ENCODE measurements at places on chromosomes 13 and 19.

- no peak for DNase-seq
These were observed 375.5 kb upstream of the SLITRK5 start for GRCh38 chr13:87295636-87296035.

GRCh38 chr19:54431255-54431838 is 16.1 kb downstream of the TTYH1 start:
- DNase-seq: no peak

GRCh38 chr13:49690133-49690994 is 922 bp downstream of the EBPL start:
- DNase-seq: no peak

DNA sequence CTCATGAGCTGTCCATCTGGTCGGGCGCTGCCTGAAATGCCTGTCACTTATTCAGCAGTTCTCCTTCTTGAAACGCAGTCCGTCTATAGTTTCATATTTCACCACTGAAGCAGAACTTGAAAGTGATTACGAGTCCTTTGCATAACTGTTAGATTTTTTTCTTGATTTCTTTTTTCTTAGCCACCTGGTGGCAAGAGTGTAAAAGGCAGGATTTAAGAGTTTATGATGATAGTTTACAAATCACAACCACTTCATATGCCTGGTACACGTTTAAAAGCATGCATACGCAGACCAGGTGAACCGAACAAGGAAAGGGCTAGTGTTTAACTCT is 45.8 kb downstream of the GGACT start:
- no peak for DNase-seq

DNA sequence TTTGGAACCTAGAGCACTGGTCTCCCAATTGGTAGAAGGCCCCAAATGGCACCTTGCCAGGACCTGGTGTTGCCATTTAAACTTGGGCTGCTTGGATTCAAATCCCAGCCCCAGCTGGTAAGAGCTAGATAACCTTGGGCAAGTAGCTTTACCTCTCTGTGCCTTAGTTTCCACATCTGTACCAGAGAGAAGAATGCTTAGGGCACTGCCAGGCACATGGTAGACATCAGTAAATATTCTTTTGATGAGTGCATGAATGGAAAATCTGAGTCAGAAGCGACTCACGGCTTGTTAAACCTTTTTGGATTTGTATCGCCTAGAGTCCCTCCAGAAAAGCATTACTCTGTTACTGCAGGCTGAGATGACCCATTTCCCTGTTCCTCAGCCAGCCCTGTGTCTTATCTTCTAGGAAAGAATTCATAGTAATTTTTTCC is 90.9 kb downstream of the SIPA1L3 start:
- no peak for DNase-seq

DNA sequence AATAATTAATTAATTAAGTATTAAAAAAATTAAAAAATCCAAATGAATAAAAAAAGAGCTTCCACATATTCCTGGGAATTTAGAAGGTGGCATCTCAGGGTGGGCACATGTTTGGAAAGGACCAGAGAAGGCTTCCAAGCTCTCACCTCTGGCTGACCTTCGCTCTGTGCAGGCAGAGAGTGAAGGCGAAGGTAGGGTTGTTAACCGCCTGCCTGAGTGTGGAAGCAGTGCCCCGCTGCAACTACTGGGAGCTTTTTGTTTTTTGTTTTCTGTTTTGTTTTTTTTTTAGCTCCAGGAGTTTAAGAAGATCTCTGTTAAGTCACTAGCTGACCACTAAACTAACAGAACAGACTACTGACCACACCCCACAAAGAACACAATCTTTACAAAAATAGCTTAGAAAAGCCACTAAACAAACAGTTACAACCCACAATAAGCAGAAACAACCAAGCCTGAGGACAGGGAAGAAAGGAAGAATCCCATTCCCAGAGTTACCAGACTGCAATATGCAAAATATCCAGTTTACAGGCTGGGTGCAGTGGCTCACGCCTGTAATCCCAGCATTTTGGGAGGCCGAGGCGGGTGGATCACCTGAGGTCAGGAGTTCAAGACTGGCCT is 11.4 kb downstream of the ZNF541 start:
- DNase-seq: no peak

DNA sequence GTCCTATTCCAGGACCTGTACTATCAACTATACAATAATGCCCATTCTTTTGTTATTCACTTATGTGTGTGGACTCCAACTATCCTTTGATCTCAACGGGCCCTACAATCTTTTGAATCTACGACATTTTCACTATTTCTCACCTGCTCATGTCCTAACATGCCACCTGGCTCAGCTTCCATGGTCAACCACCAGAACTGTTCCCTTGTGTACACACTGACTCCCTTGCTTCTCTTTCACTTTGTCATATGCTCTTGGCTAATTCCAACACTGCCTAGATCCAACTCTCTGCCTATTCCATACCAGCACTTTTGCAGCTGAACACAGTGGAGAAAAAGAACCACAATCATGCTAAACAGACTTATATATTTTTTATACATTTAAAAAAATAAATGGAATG is 53.1 kb downstream of the MICU2 start:
- DNase-seq: no peak

- no peak for DNase-seq
These were observed 7.4 kb downstream of the DBP start for GRCh38 chr19:48629599-48630295.

DNA sequence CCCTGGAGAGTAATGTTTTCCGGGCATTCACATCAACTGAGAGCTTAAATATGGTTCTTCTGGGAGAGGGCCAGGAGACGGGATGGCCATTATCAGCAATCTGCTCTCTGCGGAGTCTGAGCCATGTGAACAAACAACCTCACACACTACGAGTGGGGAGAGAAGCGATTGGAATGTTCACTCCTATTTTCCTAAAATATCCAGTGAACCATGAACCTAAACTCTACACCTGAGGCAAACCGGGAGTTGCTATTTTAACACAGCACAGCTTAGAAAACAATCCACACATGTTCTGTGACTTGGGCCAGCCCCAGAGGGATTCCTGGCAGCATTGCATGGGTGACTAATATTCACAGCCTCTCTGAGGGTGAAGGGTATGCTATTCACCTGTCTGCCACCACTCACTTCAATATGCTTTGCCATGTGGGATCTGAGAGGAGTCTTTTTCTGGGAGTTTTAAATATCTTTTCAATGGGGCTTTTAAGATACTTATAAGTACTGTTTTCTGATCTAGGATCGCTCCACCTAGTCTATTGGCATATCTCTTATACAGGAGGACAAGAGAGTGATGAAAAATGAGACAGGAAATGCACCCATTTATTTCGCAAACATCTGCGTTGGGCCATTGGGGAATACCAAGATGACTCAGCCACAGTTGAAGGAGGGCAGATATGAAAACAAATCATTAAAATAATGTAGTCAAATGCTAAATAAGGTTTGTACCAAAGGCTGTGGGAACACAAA is 72.6 kb upstream of the SERP2 start:
- no peak for DNase-seq

GRCh38 chr13:108948251-108948671 is 318.9 kb downstream of the MYO16 start:
- DNase-seq: no peak

GRCh38 chr13:48158290-48158689 is 63.4 kb upstream of the MED4 start:
- no peak for DNase-seq

DNA sequence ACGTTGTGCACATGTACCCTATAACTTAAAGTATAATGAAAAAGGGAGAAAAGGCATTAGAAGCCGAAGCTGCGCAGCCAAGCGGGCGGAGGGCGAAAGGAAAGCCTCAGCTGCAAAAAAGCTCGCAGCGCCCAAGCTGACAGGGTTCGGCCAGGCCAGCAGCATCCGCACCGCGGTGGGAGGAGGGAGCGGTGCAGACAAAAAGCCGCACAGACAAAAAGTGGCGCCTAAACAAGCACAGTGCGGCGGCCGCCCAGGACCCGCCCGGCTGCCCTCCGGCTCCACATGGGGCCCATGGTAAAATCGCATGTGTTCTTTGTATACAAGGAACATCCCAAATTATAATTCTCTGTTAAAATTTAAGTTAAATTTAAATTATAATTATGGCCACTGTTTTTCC is 42.4 kb downstream of the PSG3 start:
- DNase-seq: no peak

GRCh38 chr19:51196181-51196580 is 28.7 kb upstream of the CD33 start:
- no peak for DNase-seq

DNA sequence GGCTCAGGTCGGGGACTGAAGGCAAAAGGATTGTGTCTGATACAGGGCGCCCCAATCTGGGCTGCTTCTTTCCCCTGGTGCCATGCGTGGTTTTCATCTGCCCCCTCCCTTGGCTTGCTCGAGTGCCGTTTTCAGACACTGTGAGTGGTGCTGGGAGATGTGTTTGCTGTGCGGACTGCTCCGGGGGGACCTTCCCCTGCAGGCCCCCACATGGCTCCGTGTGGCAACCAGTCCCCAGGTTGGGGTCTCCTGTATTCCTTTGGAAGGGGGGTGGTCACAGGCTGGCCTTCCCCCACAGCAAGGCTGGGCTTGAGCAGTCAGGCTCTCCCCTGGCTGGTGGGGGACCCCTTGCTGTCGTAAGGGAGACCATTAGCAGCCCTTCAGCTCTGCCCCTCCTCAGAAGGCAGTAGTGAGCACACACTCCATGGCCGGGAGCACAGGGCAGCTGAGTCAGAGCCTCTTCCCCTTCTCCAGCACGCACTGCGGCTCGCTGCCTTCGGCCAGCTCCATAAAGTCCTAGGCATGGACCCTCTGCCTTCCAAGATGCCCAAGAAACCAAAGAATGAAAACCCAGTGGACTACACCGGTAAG is 20.6 kb upstream of the QTRT1 start:
- no peak for DNase-seq

- no peak for DNase-seq
These were observed 4.4 kb downstream of the ATP12A start for GRCh38 chr13:24684600-24684998.

DNA sequence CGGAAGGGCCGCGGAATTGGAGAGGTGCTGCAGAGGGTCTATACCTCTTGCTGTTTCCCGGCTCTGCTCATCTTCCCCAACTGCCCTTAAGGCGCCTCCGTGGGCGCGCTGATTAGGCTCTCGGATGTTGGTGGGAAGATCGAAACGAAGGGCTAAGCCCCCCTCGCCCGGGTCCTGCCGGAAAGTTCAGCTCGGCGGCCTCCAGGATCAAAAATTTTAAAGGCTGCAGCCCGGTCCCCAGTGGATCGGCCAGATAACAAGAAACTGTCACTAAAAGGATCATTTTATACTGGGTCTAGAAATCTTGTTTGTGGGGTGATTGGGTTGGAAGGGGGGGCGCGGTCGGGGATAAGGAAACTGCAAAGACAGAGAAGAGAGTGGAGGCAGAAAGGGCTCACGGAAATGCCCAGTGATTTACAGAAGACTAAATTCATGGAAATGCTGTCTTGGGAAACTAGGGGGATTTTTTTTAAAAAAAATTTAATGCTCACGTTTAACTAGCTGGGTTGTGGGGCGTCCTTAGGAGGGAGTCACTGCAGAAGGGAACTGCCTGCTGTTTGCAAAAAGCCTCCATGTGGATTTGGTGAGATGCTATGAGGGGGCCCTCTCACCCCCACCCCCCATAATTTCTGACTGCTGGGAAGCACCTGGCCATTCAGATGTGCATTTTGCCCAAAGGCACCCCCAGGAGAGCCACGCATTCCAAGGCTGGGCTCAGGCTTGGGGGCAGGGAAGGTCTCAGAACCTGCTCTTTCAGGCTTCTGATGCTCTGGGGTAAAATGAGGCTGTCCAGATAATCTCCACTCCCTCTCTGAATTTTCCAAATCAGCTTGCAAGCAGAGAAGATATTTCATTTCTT is 7.7 kb downstream of the CDX2 start:
- no peak for DNase-seq

DNA sequence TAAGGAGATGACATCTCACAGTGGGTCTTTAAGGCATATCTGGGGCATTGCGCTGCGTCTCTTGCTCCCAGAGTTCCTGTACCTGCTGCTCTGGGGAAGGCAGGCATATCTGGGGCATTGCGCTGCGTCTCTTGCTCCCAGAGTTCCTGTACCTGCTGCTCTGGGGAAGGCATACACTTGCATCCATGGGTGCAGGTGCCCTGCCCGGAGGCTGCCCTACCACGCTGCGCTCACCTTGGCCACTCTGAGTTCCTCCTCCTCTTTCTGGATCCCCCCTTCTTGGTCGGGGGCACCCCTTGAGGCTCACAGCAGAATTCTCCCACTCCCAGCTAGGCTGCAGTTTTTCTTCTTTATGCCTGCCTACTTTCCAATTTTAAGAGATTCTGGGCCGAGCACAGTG is 60.9 kb upstream of the TMTC4 start:
- DNase-seq: no peak

GRCh38 chr19:5460748-5461147 is 5.5 kb downstream of the ZNRF4 start:
- no peak for DNase-seq

DNA sequence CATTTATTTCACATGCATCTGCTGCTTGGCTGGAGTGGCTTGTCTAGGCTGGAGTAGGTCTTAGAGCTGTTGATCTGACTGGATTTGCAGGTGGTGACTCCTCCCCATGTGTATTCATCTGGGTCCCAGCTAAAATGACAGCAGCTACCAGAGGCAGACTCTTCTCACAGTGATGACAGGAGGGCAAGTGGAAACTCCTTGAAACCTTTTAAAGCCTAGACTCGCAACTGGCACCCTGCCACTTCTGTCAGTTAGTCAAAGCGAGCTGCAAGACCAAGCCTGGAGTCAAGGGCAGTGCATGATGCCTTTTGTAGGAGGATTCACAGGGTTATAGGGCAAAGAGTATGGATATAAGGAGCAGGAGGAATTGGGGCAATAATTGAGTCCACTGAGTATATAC is 65.2 kb downstream of the TEX26 start:
- DNase-seq: no peak

DNA sequence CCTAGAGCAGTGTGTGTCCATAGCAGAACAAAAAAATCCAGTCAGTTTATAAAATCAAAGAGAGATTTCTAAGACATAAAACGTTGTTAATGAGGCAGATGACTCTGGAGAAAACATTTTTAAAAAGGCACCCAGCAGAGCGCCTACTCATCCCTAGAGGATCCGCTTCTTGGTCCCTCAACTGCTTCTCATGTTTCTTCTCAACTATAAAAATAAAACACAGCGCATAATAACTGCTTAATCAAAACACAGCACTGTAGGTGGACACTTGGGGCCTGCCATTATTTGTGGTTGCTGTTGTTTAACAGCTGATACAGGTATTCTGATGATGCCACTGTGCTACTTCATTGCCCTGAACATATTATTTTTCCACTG is 347.9 kb downstream of the FGF9 start:
- no peak for DNase-seq

- DNase-seq: no peak
These were observed 180.0 kb downstream of the USP12 start for GRCh38 chr13:26991508-26992181.

All from stimulated activated CD8-positive, alpha-beta memory T cell treated with anti-CD3 and anti-CD28 coated beads, Interleukin-2, amount 100 ng/mL, for 1 hour (primary cell).